Activated B cell treated with CpG ODN at 0.5 μM for 24 hours (primary cell): ENCODE measurements at places on chromosomes 11 and 22. TPM values are rescaled to one million over a fixed set of nuclear protein-coding genes. Genes with fewer than 3 reads are reported as not detected.
A peak's percentile ranks its signal among the peaks of the same experiment; 100 is the strongest.

The TIMM10B gene
- total RNA-seq, result 48.0 and 60.0 TPM in 2 replicates

DNA sequence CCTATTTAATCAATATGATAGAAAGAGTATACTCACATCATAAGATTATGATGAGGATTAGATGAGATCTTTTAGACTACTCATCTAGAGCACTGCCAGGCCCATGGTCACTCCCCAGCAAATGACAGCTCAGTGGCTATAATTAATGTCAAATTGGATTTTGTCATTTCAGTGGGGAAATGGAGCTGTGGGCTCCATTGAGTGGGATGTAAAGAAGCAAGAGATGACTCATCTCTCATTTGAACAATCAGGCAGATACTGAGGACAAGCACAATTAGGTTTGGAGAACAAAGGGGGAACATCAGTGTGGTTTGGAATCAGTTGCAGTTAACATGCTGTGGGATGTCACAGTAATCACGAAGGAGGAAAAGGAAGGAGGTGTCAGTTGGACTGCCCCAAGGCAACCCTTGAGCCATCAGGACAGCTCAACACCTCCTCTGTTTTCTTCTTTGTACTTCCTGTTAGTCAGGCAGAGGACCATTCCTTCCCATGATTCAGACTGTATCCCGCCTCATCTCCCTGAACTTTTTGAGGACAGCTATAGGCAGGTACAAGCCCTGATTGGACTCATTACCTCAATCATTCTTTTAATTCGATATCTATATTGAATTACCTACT is 473.7 kb upstream of the ISX start:
- no peak for DNase-seq
- H3K4me1 ChIP-seq, result no peaks in the 10 kb centered on the region
- H3K4me3 ChIP-seq, result no peak overlapping the region
- H3K36me3 ChIP-seq, result no peaks in the 10 kb centered on the region

The BARX2 gene
- total RNA-seq, result not detected in 2 replicates

- peaks cover 40% of the 10 kb centered on the region for H3K27me3 ChIP-seq
- H3K27ac ChIP-seq, result no peak overlapping the region
- H3K4me3 ChIP-seq, result no peak overlapping the region
These were observed 25.4 kb downstream of the PDGFB start for GRCh38 chr22:39219071-39220039.

GRCh38 chr22:37940698-37941376 is 12.6 kb downstream of the C22orf23 start:
- no peak for DNase-seq
- no peak overlapping the region for H3K27ac ChIP-seq
- H3K36me3 ChIP-seq, result peaks cover 29% of the 10 kb centered on the region

The MMP11 gene
- 3.6 TPM in 2 replicates for total RNA-seq

DNA sequence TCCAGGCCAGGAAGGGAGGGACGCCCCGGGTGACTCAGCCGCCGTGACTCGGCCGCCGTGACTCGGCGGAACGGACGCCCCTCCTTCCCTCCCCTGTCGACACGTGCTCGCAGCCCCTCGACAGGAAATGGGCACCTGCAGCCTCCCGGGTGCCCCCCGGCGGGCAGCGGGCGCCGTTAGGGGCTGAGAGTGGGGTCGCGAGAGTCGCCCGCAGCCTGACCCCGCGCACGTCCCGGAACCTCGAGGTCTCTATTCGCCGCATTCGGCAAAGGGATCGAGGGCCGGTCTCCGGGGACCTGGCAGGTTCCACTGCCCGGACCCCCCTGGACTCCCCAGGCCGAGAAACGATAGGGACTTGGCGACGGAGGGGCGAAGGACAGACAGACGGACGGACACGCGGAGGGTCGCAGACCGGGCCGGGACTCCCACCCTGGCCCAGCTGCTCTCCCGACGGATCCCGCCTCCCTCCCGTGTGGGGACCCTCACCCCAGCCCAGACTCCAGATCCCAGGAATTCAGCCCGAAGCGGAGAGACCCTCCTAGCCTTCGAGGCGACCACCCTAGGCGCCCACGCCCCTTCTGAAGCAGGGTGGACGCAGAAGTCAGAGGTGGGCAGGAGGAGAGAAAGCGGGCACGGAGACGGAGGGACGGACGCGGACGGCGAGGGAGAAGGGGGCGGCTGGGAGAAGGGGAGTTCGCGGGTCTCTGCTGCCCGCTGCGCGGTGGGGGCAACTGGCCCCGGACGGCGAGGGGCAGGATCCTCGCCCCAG is 648 bp downstream of the FOSL1 start:
- H3K27me3 ChIP-seq, result peaks cover 2% of the 10 kb centered on the region
- DNase-seq, result peak; percentile 53
- H3K27ac ChIP-seq, result no peak overlapping the region
- H3K4me1 ChIP-seq, result peaks cover 13% of the 10 kb centered on the region
- no peaks in the 10 kb centered on the region for H3K36me3 ChIP-seq

The HSCB gene
- 16.0 and 17.0 TPM in 2 replicates for total RNA-seq

DNA sequence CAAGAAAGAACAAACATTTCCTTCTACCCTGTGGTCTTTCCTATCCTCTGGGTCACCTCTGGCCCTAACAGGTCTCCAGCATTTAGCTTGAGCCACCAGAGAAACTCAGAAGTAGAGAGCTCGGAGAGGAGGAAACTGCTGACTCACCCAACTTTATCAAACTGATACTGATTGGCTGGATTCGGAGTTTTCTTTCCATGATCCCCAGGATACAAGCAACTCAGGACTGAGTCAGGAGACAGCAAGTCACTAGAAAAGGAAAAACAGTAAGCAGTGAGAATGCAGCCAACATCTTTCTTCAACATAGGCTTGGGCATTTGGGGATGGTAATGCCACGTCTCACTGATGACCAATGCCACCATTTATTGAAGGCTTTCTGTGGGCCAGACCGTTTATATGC is 32.7 kb downstream of the THOC5 start:
- H3K36me3 ChIP-seq, result peaks cover 83% of the 10 kb centered on the region
- H3K27ac ChIP-seq, result no peak overlapping the region
- no peaks in the 10 kb centered on the region for H3K27me3 ChIP-seq
- no peak overlapping the region for H3K4me3 ChIP-seq
- no peak for DNase-seq

- no peaks in the 10 kb centered on the region for H3K36me3 ChIP-seq
- peaks cover 37% of the 10 kb centered on the region for H3K27me3 ChIP-seq
- no peak overlapping the region for H3K4me3 ChIP-seq
- no peak overlapping the region for H3K27ac ChIP-seq
- no peak for DNase-seq
These were observed 65.4 kb downstream of the SHISAL1 start for GRCh38 chr22:44247346-44247745.
